ENCODE measurements at places on chromosomes 1 and 21.

- DNase-seq = no peak
Measured at GRCh38 chr1:6888268-6888667, 103.0 kb downstream of the CAMTA1 start.

DNA sequence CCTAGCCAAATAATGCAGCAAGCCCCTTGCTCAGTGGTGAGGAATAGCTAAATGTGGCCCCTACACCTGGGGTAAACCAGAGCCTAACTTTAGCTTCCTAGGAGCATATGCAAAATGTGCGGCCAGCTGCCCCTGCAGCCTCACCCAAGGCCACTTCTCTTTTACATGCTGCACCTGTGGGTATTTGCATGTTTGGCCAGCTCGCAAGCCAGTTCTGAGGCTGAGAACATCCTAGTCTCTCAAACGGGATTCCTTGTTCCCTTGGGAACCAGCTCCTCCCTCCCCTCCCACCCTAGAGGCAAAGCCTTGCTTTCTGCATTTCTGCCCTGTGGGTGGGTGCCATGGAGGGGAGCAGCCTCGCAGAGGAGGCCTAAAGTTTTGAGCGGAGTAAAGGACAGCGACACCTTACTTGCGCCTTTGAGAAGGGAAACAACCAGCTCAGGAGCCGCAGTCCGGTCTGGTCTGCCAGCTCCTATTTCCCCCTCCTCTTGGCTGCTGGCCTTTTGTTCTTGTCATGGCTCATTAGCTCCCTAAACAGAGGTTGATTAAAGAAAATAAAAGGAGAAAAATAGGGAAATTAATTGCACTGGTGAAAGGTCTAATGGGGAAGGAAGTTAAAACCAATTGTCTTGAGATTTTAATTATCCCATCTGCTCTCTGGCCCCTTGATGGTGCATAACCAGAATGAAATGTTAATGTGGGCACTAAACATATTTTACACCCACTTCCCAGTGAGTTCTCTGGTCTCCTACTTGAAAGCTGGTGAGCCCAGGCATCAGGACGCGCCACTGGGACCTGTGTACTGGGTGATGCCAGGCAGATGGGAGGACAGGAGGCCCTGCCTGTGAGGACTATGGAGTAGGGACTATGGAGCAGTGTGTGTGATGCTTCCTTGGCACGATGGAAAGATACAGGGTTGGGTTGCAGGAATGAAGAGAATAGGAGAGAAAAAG, 68.7 kb downstream of the TEX35 start:
- peak; percentile 70 for DNase-seq

DNA sequence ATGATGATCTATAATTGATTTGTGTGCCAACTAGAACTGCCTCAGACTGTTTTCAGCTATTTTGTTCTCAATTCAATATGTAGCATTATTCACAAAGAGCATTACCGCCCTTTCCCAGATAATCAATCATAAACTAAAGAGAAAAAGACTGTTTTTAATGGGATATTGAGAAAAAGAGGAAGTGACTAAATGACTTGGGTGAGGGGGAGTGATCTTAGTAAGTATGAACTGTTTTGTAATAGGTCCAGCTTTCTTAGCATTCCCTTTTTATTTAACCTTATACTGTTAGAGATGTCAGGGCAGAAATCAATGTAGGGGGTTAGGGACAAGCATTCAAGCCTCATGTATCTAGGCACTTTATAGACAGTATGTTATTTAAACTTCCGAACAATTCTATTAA, 157.8 kb upstream of the DPYD start:
- no peak for DNase-seq

GRCh38 chr1:117661027-117661426, 55.2 kb downstream of the TENT5C start:
- DNase-seq = peak; percentile 63

DNA sequence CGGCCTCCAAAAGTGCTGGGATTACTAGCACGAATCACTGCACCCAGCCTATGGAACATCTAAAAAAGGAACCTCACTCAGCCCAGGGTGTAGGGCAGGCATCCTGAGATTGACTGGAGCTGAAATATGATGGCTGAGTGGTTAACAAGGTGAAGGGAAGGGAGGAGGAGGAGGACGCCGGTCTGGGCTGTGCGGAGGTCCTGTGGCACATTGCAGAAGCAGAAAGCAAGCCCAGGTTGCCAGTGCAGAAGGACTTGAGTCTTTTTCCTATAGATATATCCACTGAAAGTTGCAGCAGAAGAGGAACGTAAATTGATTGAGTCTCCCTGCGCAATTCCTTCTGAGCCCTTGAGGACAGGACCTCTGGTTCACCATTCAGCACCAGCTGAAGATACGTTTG, 1.5 kb upstream of the KIF17 start:
- DNase-seq = no peak

All from CD4-positive, alpha-beta T cell treated with Interleukin-4 for 1 hour (primary cell).